ENCODE measurements at places on chromosomes 4 and X. TPM values are rescaled to one million over a fixed set of nuclear protein-coding genes. Genes with fewer than 3 reads are reported as not detected.

- no peak for DNase-seq
These were observed 306.4 kb downstream of the CXXC4 start for GRCh38 chr4:104188301-104188700.

- DNase-seq, result no peak
These were observed 46.3 kb downstream of the ALPK1 start for GRCh38 chr4:112343330-112344080.

ENAM gene
- 3.8 TPM for total RNA-seq

- no peak for DNase-seq
These were observed 15.9 kb downstream of the IL15 start for GRCh38 chr4:141652161-141652778.

FAT1 gene
- 48.0 TPM for total RNA-seq

ENPP6 gene
- total RNA-seq, result not detected

- DNase-seq, result no peak
These were observed 637.8 kb downstream of the BCOR start for GRCh38 chrX:39459952-39460351.

Measured in Right ventricle myocardium superior (tissue), 1 donor.